ENCODE measurements at places on chromosomes 7 and 10.
A peak's percentile ranks its signal among the peaks of the same experiment; 100 is the strongest.

- no peak for DNase-seq
These were observed 500.7 kb downstream of the CCSER2 start for GRCh38 chr10:84829131-84829530.

- peak; percentile 12 for DNase-seq
These were observed 33.3 kb downstream of the EPHB4 start for GRCh38 chr7:100793806-100794660.

DNA sequence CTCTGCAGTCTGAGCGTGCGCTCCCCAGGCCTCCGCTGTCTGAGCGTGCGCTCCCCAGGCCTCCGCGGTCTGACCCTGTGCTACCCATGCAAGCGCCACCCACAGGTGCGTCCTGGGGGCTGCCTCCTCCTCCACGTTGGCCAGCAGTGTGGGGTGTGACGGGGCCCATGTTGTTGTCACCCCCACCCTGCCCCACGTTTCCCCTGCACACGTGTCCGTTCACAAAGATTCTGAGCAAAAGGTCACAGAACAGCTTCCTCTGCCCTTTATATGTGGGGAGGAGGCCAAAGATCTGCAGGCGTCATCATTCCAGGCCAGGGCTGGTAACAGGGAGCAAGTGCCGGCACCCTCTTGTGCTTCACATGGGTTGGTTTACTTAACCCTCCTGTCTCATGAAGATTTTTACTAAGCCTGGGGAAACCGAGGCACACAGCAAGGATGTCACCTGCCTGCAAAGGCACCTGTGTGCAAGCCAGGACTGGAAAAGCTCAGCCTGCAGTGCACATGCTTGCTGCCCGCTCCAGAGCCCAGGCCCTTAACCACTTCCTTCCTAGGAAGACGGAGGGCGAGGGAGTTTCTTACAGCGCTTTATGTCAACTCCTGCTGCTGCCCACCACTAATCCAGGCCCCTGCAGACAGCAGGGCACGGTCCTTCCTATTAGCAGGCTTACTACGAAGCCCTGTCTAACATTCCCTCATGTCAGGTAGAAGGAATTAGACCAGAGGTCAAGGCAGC lies 4.8 kb downstream of the GPR146 start:
- no peak for DNase-seq

GRCh38 chr10:78566284-78567111 lies 502.3 kb upstream of the ZMIZ1 start:
- DNase-seq, result no peak

DNA sequence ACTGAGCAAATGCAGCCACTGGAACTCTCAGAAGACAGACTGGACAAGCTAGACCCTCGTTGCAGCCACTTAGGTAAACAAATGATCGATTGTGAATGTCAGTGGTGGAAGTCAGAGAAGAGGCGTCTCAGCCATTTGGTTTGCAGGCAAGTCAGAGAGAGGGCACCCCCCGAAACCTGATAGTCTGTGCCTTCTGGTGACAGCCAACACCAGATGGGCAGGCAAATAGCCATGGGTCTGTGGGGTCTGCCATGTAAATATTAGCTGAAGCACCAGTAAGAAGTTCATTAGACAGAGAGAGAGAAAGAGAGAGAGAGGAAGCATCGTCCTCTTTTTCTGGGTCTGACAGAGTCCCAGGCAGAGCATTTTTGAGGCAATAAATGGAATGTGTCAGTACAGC lies 5.4 kb downstream of the PPP1R17 start:
- no peak for DNase-seq

GRCh38 chr7:21984042-21984441 lies 38.3 kb upstream of the CDCA7L start:
- DNase-seq, result no peak

- DNase-seq, result no peak
These were observed 22.3 kb downstream of the ZNF775 start for GRCh38 chr7:150401424-150401790.

- DNase-seq, result peak; percentile 47
These were observed 233.9 kb downstream of the RPS24 start for GRCh38 chr10:78267598-78267997.

GRCh38 chr10:99760321-99760720 lies 22.1 kb upstream of the ABCC2 start:
- DNase-seq, result no peak
